ENCODE measurements at places on chromosomes 2 and 18. TPM values are rescaled to one million over a fixed set of nuclear protein-coding genes. Genes with fewer than 3 reads are reported as not detected.

The INPP5D gene
- total RNA-seq: 43.5 TPM

- no peak for DNase-seq
Measured at GRCh38 chr2:156004459-156004858, 328.1 kb downstream of the NR4A2 start.

GRCh38 chr2:235235977-235236767, 257.7 kb upstream of the AGAP1 start:
- DNase-seq: no peak

DNA sequence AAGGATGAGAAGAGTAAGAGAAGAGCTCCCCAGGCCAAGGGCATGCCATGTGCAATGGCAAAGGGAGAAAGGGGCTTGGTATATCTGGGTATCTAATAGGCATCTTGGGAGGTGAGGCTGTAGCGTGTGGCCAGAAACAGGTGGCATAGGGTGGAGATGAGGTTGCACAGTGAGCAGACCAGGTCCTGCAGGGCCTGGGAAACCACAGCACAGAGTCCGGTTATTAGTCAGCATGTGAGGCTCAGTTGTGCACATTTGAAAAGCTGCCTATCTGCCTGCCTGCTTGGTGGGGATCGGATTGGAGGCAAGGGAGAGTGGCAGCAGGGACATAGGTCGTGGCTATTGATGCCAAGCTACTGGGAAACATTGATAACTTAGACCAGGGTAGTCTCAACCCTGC, 190.6 kb downstream of the TPGS2 start:
- DNase-seq: no peak

GRCh38 chr2:192940767-192941166, 746.0 kb upstream of the TMEFF2 start:
- DNase-seq: no peak

- peak; percentile 74 for DNase-seq
Measured at GRCh38 chr18:3250237-3251107, 2.9 kb downstream of the MYL12A start.

The SPRED2 gene
- 1.7 TPM for total RNA-seq

The CENPA gene
- total RNA-seq: 7.8 TPM

The SP140L gene
- total RNA-seq: 5.0 TPM

GRCh38 chr18:56202678-56203077, 435.7 kb downstream of the TXNL1 start:
- DNase-seq: no peak

DNA sequence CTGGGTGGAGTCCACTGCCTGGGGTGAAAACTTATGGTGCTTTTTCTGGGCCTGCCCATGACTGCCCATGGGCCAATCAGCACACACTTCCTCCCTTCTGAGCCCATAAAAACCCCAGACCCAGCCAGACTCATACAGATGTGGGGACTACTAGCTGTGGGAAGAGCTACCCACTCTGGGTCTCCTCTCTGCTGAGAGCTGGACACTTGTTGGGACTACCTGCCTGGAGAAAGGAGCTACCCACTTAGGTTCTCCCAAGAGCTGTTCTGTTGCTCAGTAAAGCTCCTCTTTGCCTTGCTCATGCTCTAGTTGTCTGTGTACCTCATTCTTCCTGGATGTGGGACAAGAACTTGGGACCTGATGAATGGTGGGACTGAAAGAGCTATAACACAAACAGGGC, 119.6 kb upstream of the SLC38A11 start:
- no peak for DNase-seq

The DAW1 gene
- total RNA-seq: 0.20 TPM

DNA sequence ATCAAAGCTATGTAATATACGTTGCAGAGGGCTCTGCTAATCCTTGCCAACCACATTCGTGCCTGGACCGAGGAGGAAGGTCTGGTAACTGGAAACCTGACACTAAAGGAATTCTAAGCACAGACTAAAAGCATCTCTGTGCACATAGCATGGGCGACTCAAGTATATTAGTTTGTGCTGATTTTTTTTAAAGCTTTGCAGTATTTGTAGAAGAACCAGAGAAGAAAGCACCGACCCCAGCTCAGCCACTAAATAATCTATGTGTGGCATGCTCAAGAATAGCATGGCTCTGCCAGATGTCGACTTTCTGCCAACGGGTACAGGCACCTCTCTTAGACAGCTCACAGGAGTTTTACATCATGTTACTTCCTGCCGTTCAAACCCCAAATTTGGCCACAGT, 73.2 kb upstream of the NRP2 start:
- DNase-seq: no peak

DNA sequence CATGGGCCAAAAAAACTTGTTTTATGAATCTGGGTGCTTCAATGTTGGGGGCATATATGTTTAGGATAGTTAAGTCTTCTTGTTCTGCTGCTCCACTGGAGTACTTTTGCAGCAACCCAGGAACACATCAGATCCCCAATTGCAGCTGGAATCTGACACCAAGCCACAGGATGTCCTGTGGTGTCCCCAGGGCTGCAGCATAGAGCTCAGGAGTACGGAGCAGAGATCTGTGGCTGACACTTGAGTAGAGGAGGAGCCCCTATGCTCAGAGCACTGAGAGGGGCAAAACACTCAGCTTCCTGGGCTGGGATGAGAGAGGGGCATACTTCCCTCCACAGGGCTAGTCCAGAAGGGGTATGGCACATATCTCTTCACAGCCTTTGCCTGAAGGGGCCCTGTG, 138.9 kb upstream of the ERBB4 start:
- DNase-seq: no peak

- no peak for DNase-seq
Measured at GRCh38 chr18:53747663-53748160, 476.8 kb downstream of the MBD2 start.

DNA sequence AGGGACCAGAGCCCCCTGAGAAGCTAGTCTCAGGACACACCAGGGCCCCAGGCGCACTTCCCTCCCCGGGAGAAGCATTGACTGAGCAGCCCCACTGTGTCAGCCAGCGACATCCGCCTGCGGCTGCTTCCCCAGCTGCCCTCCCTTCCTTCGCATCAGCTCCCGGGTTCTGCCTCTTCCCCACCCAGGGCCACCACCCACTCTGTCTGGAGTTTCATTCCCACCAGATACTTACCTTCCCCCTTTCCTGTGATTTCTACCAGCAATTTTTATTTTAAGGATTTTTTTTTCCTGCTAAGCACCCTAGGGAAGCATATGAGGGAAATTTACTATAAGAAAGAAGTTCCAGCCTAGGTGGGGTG, 99.2 kb downstream of the SMAD7 start:
- DNase-seq: no peak

The LBH gene
- total RNA-seq: 62.1 TPM

DNA sequence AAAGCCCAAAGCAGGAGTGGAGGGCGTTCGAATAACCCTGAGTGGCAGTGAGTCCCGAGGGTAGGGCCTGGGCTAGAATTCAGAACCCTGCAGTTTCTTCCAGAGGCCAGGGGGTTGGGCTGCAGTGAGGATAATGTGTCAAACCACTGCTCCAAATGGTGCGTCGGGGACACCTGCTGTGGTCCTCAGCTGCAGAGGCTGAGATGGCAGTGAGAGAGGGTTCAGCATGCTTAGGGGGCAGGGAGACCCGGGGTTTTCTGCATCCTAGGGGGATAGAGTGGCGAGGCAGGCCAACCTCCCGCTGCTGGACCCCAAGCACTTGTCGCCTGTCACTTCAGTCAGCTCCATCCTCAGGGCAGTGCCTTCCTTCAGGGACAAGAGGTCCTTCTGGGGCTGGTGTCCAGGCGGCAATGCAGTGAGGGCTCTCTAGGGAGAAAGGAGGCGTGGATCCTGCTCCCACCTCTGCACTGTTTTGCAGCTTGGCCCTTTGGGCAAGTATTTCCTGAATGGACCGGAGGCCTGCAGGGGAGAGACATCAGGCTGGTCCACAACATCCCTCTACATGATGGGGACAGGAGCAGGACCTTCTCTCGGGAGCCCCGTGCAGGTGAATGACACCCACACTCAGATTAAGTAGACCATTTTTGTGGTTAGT, 8.4 kb upstream of the NTSR2 start:
- no peak for DNase-seq

GRCh38 chr2:183093857-183094657, 15.5 kb downstream of the DUSP19 start:
- peak; percentile 22 for DNase-seq

The PLEKHH2 gene
- total RNA-seq: not detected

The HEATR5B gene
- 20.9 TPM for total RNA-seq

- no peak for DNase-seq
Measured at GRCh38 chr18:27184115-27185024, 738 bp downstream of the CHST9 start.

GRCh38 chr2:197883354-197884032, 79.1 kb downstream of the PLCL1 start:
- DNase-seq: no peak

- no peak for DNase-seq
Measured at GRCh38 chr2:230267059-230267458, 41.5 kb downstream of the SP140 start.

- DNase-seq: no peak
Measured at GRCh38 chr2:20487392-20488174, 40.7 kb downstream of the RHOB start.

DNA sequence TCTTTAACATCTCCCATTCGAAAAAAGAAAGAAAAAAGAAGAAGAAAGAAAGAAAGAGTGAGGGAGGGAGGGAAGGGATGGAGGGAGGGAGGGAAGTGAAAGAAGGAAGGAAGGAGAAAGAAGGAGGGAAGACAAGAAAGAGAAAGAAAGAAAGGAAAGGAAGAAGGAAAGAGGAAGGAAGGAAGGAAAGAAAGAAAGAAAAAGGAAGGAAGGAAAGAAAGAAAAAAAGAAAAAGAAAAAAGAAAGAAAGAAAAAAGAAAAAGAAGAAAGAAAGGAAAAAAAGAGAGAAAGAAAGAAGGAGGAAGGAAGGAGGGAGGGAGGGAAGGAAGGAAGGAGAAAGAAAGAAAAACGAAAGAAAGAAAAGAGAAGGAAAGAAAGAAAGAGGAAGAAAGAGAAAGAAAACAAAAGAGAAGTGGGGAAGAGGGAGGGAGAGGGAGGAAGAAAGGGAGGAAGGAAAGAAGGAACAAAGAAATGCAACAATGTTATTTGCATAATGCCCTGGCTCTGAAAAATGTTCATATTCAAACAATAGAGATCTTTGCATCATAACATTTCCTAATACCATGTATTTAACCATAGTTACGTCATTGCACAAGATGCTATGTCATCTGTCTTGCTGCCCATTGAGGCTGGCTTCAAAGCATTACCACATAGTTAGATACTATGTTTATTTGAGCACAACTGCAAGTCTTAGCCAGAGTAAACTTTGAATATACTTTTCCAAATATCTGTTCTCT, 550.6 kb downstream of the DSC3 start:
- no peak for DNase-seq
